Left colon (tissue), 2 donors: ENCODE measurements at places on chromosomes 6 and 20. TPM values are rescaled to one million over a fixed set of nuclear protein-coding genes. Genes with fewer than 3 reads are reported as not detected.

DNA sequence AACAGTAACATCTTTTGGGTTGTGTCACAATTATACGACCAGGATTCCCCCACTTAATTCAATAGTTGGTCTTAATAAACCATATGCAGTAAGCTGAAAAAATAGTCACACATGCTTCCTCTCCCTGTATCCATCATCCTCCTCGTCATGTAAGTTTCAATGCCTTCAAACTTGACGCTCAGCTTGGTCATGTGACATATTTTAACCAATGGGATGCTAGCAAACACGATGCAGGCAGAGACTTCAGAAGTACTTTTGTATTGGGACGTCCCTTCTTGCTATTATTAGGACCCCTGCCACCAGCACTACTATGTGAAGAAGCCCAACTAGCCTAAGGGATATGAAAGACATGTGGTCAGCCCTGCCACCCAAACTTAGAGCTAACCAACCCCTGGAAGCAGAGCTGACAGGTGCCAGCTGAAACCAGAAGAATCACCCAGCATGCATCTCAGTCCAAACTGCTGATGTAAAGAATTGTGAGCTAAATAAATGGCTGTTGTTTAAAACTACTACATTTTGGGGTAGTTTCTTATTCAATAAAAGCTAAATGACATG lies 49.3 kb downstream of the CGA start:
- no peak for DNase-seq

DNA sequence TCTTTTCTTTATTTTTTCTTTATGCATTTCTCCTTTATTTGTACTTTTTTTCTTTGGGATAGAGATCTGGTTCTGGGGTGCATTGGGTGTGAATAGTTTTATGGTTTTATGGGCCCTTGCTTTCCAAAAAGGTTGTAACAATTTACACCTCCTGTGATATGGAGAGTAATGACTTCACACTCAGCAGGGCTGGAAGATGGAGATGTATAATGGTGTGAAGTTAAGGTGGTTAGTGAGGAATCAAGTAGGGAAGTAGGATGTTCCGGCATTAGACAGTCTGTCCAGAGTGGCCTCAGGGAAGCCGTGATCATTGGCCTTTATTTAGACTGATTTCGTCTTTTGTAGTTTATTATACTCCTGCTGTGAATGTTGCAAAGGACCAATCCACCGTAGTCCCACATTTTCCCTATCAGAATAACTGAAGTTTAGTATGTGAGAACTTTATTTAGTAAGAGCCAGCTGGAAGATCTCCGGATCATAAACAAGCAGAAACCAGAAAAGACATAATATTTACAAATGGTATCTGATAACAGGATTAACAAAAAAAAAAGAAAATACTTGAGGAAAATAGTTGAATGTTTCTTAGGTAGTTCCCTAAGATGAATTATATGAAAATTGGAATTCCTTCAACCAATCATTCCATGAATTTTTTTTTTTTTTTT lies 255.5 kb downstream of the TBC1D7 start:
- no peak for DNase-seq

- DNase-seq, result no peak
Observed at GRCh38 chr6:35179901-35180535, 33.7 kb upstream of the SCUBE3 start.

GRCh38 chr6:1703923-1704322 lies 94.2 kb downstream of the FOXC1 start:
- no peak for DNase-seq

DNA sequence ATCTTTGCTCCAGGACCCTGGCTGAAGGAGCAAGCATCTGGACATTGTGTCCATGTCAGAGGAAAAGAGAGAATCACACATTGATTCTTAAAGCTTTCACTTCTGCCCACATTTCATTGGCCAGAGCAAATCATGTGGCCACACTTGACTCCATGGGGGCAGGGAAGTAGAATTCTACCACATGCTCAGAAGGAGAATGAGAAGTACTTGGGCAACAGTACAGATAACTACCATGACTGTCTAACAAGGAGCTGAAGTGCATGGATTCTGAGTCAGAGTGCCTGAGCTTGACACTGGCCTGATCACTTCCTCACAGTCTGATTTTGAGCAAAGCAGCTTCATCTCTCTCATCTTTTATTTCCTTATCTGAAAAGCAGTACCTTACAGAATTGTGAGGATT lies 38.6 kb downstream of the GHRH start:
- no peak for DNase-seq

DNA sequence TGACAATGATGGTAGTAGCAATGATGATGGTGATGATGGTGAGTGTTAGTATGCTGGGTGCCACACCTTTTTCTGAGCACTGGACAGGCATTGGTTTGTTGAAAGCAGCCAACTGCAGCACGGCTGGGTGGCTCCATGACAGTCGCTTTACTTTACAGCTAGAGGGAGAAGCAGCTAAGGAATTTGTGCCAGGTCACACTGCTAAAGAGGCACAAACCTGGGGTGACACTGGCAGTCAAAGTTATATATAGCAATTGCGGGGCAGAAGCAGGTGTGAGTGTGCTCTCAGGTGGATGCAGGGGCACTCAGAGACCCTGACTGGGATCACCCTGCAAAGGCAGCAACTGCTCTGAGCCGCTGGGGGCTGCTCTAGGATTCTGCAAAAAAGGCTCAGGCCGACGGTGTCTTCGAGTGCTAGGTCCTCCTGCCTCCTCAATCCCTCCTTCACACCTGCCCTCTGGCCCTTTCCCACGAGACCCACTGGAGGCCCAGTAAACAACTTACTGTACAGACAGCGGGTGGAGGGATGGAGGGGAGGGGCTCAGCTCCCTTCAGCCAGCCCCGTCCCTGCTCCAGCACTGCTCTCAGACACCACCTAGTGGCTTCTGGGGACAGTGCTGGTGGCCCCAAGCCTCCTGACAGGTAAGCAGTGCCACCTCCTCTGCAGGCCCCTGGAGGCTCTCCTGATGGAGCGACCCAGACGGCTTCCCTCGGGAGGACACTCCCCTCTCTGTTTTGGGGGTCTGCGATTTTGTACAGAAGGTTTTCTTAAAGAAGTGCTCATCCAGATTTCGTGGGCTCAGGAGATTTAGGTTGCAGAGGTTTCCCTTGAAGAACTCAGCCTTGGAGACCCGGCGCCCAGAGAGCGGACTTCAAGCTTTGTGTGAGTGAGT lies 4.4 kb upstream of the RPS21 start:
- peak; percentile 64 for DNase-seq

GRCh38 chr6:27547157-27548075 lies 74.5 kb upstream of the ZNF184 start:
- DNase-seq, result no peak

- DNase-seq, result no peak
Observed at GRCh38 chr6:47047097-47047478, 5.0 kb upstream of the ADGRF1 start.

DNA sequence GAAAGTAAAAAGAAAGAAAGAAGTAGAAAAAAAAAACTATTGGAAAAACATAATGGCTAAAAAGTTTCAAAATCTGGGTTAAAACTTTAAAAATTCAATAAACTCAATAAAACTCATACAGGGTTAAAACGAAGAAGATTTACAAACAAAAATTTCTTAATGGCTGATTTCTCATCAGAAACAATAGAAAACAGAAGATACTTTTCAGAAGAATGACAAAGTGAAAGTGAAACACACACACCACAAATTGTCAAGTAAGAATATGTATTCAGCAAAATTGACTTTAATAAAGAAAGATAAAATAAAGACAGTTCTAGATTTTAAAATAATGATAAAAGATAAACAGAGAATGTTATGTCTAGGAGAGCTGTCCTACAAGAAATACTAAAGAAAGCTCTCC lies 618.9 kb upstream of the GJE1 start:
- no peak for DNase-seq

The SLC35D3 gene
- 0.28 TPM for total RNA-seq

The SYCP2L gene
- total RNA-seq, result 0.18 TPM

The RING1 gene
- 29.7 TPM for total RNA-seq

DNA sequence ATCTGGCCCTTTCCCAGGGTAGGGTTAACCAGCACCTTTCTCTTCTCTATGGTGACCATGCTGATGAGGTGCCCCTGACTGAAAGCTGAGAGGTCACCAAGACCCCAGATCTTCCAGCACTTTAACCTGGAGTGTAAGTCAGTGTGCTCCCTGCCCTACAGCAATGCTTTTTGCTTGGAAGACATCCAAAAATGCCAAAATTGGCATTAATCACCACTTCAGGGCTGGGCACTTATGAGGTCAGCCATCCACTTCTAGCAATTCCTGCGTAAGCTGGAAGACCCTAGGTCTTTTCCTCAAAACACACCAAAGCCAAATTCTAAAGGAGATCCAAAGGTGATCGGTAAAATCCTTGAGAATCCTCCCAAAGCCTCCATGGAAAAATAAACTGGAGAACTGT lies 81.2 kb upstream of the LOC128125822 start:
- no peak for DNase-seq

DNA sequence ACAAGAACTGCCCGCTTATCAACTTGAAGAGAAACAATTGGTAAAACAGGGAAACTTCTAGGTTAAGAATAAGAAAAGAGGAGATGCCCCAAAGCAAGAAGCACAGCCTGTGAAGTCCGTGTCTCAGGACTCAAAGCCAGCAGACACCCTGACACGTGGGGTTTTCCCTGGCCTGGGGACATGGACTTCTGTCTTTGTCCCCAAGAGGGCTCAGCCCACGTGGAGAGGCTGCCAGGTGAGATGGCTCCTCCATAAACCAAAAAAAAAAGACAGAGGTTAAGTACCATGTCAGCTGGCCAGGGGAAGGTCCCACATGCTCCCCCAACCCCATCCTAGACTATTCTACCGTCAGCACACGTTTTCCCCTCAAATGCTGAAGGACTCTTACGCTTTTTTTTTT lies 9.9 kb downstream of the SERPINB6 start:
- DNase-seq, result no peak

The SLC17A2 gene
- total RNA-seq, result not detected

DNA sequence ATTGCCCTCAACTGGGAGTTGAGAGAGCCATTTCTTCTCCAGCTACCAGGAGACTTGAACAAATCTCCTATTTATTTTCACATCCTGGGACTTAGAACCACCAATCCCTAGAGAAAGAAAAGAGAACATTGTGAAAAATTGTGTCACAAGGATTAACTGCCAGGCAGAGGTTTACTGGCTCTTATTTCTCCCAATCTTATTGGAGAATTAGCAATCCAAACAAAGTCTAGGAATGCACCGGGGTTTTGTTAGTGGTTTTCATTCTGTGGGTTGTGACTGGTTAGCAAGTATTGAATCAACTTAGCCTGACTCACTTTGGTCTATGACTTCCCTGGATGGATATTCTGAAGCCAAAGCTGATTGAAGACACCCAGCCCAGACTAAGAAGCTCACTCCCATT lies 21.2 kb upstream of the ENPP5 start:
- no peak for DNase-seq

DNA sequence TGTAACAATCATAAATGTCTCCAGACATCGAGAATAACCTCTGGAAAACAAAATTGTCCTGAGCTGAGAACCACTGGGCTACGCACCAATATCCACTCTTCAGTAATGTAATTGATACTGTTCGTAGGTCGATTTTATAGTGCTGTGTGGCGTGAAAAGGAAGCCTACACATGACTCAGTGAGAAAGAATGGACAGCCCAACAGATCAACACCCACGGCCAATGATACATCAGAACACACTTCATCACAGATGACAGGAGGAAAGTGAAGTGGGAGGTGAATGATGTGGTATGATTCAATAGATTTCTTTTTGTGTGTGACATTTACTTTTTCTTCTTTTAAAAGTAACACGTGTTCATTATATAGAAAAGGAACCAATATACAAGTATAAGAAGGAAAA lies 93.5 kb downstream of the RPS12 start:
- DNase-seq, result no peak

The LINC00237 gene
- not detected for total RNA-seq

DNA sequence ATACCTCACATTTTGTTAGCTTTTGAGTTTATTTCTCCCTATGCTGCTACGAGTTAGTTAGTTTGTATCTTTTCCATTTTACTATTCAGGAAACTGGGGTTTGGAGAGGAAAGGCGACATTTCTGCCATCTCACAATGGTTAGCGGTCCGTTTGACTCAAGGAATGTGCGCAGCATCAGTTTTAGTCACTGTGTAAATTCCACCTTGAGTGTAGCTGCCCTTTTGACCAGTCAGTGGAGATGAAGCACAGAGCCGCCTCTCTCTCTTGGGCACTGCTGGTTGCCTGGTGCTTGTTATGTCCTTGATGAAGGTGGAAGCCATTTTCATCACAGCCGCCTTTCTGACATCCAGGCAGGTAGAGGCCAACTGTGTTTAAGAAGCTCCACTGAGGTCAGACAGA lies 185.5 kb downstream of the SCP2D1 start:
- no peak for DNase-seq

The COL12A1 gene
- total RNA-seq, result 5.5 TPM

The KCNK5 gene
- 52.9 TPM for total RNA-seq
